Gastrocnemius medialis (tissue), 4 donors: ENCODE measurements at places on chromosomes 1 and 21. TPM values are rescaled to one million over a fixed set of nuclear protein-coding genes. Genes with fewer than 3 reads are reported as not detected.

DNA sequence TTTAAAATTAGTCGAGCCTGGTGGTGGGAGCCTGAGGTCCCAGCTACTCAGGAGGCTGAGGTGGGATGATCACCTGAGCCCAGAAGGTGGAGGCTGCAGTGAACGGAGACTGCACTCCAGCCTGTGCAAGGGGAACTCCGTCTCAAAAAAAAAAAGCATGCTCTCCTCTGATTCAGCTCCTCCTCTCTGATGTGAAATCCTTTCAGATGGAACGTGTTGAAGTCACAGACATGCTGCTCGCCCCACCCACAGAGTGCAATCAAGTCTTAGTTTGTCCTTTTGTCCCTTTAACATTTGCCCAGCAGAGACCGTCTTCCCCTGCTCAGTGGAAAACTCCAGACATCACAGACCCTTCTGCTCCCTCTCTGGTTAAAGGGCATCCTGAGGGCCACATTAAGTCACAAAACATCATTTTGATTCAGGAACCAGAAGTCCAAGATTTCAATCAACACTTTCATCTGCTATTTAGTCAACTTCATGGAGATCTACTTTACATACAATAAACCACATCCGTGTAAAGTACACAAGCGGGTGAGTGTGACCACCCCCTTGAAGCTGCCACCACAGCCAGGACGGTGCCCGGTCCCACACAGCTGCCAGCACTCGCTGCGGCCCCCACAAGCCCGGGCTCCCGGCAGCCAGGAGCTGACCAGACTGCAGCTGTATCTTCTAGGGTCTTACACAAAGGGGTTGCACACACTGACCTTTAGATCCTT is 18.9 kb upstream of the RNF223 start:
- no peaks in the 10 kb centered on the region for H3K27me3 ChIP-seq
- H3K4me1 ChIP-seq = no peaks in the 10 kb centered on the region
- H3K36me3 ChIP-seq = no peaks in the 10 kb centered on the region
- H3K4me3 ChIP-seq = no peak overlapping the region

DNA sequence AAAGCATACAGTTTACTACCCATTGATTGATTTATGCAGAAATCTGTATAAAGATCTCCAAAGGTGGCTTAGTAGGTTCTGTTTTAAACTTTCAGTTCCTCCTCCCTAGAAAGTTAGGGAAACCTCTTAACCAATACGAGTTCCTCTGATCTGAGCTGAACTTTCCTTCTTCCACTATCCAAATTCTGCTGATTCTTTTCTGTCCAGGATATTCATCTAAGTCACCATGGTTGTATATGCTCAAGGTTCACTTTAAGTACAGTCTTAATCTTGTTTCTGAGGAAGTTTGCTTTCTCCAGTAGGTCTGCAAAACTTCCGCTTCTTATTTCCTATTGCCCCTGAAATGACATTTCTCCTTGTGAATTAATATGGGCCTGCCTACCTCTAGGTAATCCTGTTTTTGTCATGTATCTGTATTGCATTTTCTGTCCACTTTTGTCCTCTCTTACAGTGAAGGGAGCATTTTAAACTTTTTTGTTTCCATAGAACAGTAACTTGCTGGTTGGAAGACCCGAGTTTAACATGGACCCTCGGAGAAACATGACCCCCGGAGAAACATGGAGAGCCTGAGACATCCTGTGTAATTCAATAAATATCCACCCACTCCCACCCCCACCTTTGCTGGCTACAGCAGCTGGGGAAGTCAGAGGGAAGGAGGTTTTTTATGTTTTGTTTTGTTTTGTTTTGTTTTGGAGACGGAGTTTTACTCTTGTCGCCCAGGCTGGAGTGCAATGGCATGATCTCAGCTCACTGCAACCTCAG is 16.7 kb upstream of the TUT4 start:
- no peak overlapping the region for H3K27ac ChIP-seq
- no peaks in the 10 kb centered on the region for H3K27me3 ChIP-seq
- no peak overlapping the region for H3K4me3 ChIP-seq
- DNase-seq = no peak
- peaks cover 9% of the 10 kb centered on the region for H3K4me1 ChIP-seq
- no peaks in the 10 kb centered on the region for H3K36me3 ChIP-seq

GRCh38 chr1:23444104-23444533 is 19.6 kb upstream of the TCEA3 start:
- peaks cover 19% of the 10 kb centered on the region for H3K36me3 ChIP-seq
- H3K27me3 ChIP-seq = no peaks in the 10 kb centered on the region
- DNase-seq = peak; percentile 74
- peaks cover 5% of the 10 kb centered on the region for H3K4me1 ChIP-seq

- H3K4me3 ChIP-seq = no peak overlapping the region
- no peak for DNase-seq
- no peak overlapping the region for H3K27ac ChIP-seq
- no peaks in the 10 kb centered on the region for H3K36me3 ChIP-seq
Measured at GRCh38 chr1:208929575-208929974, 653.9 kb upstream of the CAMK1G start.

DNA sequence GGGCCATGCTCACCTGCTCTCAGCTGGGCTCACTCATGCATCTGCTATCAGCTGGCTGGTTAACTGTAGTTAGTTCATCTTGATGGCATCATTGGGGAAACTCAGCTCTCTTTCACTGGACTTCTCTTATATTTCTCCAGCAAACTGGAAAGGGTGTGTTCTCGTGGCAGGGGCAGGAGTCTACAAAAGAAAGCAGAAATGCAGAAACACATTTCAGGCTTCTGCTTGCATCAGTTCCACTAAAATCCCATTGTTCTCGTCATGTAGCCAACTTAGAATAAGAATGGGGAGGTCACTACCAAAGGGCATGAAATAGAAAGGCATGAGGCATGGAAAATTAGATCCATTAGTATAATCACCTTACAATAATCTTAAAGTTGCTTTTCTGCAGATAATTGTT is 207.3 kb downstream of the NRIP1 start:
- DNase-seq = no peak
- no peaks in the 10 kb centered on the region for H3K27me3 ChIP-seq
- no peak overlapping the region for H3K27ac ChIP-seq
- H3K4me1 ChIP-seq = no peaks in the 10 kb centered on the region
- no peaks in the 10 kb centered on the region for H3K36me3 ChIP-seq

- DNase-seq = no peak
- no peak overlapping the region for H3K4me3 ChIP-seq
- no peaks in the 10 kb centered on the region for H3K36me3 ChIP-seq
- H3K27me3 ChIP-seq = no peaks in the 10 kb centered on the region
- no peaks in the 10 kb centered on the region for H3K4me1 ChIP-seq
Measured at GRCh38 chr1:47810964-47811682, 186.1 kb downstream of the TRABD2B start.

ZNF593 gene
- 111 TPM for total RNA-seq

ZBTB8A gene
- 4.3 TPM for total RNA-seq

PBX1 gene
- total RNA-seq = 36.5 TPM
